Hematopoietic multipotent progenitor cell treated with erythropoietin and hydrocortisone succinate and interleukin-3 and kit ligand, for 15 days (in vitro differentiated cells): ENCODE measurements at places on chromosomes 2 and 18.

GRCh38 chr2:18312818-18313217 is 247.6 kb downstream of the RDH14 start:
- DNase-seq = no peak

DNA sequence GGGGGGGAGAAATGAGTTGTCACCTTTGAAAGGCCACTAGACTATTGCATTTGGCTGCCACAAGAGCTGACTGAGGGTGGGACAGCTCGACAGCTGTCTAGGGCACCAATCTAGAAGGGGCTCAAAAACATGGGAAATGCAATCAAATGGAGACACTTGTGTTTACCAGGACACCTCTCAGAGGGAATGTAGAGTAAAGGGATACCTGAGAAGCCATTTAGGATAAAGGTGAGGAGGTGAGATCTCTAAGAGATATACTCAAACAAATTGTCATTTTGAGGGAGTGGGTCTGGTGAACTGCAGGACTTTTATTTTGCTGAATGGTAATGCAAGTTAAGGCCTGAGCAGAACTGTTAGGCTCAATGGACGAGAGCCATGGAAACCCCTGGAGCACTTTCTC is 159.8 kb downstream of the DDX1 start:
- DNase-seq = no peak

DNA sequence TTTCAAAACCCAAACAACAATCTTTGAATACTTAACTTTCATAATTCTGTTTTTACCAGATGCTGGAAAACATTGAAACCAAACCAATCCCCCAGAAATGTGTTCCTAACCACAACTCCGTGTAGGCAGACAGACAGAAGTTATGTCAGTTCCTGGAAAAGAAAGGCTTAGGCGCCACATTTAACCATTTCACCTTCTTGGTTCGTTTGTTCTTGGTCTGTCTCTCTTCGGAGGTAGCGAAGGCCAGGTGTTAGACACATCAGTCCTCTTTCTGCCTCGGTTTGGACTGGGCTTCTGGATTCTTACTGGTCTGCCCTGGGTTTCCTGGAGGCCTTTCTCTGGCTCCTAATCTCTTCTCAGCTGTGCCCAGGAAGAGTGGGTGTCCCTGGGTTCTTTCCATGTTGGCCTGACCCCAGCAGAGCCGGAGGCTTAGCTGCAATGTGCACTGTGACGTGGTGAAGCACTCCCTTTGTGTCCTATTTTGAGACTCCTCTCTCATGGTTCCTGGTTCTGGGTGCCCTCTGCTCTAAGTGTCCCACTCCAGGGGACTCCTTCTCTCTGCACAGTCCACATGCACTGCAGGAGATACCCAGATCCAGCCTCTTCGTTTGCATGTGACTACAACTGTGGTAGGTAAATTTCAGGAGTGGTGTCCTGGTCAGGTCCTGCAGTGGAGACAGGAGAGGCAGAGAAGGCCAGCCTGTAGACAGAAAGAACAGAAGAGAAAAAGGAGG is 23.1 kb upstream of the RAB31 start:
- DNase-seq = no peak

GRCh38 chr2:147149575-147150240 is 695.1 kb upstream of the ACVR2A start:
- no peak for DNase-seq
